Activated CD4-positive, alpha-beta T cell treated with anti-CD3 and anti-CD28 coated beads, Interleukin-10, Interleukin-2, amounts not matched to agents 100 ng/mL and 50 ng/mL, durations not matched to agents 16 hours and 8 hours (primary cell): ENCODE measurements at places on chromosomes 1 and 21.
A peak's percentile ranks its signal among the peaks of the same experiment; 100 is the strongest.

- no peak for DNase-seq
Observed at GRCh38 chr1:109904105-109904817, 6.4 kb upstream of the CSF1 start.

DNA sequence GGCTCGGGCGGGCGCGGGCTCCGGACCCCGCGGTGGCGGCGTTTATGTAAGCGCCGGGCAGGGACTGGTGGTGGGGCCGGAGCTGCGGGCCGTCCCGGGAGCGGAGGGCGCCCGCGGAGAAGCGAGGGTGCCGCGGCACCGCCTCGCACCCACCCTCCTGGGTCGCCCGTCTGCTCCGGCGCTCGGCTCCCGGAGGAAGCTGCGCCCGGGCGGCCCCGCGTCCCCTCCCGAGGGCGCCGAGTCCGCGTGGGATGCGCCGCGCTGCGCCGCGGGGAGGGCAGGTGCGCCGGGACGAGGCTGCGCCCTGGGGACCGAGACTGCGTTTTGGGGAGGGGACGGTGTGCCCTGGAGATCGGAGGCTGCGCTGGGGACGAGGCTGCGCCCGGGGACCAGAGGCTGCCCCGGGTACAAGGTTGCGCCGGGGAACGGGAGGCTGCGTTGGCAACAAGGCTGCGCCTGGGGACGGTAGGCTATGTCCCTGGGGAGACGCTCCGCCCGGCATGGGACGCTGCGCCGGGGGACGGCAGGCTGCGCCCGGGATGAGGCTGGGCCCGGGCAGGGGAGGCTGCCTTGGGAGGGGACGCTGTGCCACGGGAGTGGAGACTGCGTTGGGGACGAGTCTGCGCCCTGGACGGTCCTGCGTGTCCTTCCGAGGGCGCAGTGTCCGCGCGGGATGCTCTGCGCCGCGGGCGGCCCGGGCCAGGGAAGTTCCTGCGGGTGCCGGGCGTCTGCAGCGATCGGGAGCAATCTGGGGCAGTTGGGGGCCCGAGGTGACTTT lies 627 bp downstream of the ADARB1 start:
- peak; percentile 45 for DNase-seq

DNA sequence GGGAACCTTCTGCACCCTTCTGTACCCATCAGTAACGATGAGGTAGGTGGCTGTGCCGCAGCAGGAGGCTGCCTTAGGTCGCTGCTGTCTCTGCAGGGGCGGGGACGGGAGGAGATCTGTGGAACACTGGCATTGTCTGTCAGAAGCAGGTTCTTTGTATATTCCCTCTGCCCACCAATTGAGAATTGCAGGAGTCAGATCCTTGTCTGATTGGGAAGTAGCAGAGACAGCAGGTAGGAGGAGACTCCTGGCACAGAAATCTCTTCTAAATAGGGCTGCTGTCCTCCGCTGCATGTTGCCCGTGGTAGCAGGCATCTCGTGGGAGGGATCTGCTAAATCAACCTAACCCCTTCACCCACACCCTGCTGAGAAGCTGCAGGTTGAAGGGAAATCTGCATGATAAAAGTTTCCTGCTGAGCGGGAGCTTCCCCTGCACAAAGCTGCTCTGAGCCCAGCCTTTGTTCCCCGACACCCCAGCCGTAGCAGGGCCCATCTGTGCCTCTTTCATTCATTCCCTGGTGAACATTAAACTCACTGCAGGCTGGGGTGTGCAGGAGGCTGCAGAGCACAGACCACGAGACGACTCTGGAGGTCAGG lies 15.9 kb downstream of the SARS1 start:
- no peak for DNase-seq

DNA sequence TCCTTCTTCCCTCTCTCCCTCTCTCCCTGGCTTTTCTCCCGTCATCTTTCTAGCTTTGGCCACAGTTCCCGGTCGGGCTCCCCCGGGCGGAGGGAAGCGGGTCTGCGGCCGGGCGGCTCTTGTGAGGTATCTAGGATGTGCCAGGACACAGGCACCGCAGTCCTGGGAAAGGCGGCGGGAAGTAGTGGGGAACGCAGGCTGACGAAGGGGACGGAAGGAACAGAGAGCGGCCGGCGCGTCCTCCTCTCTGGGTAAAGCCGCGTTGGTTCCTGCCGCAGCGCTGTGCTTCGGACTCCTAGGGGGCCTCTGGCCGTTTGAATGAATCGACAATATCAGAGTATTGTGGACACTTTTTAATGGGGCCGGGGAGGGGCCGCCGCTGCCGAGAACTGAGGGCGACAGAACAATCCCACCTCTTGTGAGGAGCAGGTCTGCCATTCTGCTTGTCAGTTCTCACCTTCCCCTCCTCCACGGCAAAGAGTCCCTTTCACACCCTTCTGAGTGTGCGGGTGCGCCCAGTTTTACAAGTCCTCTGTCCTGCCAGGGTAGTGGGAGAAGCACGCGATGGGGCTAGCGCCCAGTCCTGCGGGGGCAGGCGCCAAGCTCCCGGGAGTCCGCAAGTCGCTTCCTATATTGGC lies 1.2 kb upstream of the LHX9 start:
- no peak for DNase-seq

- no peak for DNase-seq
Observed at GRCh38 chr21:46517361-46517760, 58.7 kb downstream of the DIP2A start.

DNA sequence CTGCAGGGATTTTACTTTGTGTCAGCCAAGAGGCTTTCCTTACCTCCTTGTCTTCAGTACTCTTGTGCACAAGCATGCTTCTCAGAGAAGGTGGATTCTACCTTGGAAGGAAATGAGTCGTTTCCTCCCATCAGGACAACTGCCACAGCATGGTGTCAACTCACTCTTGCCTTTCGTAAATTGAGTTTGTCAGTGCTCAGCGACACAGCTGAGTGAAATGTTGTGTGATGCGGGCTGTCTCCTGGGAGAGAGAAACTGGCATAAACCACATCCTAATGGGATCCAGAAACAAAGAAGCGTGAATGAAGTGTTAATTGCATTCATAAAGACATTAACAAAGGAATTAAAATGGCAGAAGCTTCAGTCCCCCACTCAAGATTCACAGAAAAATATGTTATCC lies 51.5 kb upstream of the SLC22A15 start:
- peak; percentile 36 for DNase-seq

GRCh38 chr21:43201491-43201890 lies 32.7 kb downstream of the CRYAA start:
- DNase-seq = no peak

DNA sequence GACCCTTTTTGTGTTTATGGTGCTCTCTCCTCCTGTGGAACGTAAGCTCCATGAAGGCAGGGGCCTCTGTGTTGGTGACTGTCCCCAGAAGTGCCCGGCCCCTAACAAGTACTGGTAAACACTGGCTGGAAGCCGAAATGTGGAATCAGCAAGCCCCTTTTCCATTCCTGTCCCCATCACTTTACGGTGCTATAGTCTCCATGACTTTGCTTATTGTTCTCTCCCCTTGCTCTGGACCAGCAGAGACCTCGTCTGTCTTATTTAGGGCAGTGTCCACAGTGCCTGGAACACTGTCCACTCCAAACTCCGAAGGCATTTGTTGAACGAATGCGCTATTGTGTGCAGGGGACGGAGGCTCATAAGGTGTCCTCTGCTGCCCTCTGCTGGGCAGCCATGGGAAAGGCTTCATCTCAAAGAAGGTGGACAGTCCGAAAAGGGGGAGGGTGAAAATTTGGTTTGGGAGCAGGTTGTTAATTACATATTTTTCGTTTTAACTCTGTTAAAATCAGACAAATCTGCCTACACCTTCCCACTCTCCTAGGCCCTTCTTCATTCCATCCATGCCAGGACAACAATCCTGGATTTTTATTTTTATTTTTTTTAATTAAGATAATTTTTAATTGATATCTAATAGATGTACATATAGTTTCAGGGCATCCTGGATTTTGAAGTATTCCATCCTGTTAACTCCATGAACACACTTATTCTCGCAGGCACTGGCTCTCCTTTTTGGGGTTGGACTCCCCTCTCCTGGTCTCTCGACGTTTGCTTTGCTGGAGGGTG lies 115.6 kb downstream of the PGBD5 start:
- peak; percentile 68 for DNase-seq

- peak; percentile 52 for DNase-seq
Observed at GRCh38 chr21:29077651-29078090, 4.2 kb upstream of the CCT8 start.

DNA sequence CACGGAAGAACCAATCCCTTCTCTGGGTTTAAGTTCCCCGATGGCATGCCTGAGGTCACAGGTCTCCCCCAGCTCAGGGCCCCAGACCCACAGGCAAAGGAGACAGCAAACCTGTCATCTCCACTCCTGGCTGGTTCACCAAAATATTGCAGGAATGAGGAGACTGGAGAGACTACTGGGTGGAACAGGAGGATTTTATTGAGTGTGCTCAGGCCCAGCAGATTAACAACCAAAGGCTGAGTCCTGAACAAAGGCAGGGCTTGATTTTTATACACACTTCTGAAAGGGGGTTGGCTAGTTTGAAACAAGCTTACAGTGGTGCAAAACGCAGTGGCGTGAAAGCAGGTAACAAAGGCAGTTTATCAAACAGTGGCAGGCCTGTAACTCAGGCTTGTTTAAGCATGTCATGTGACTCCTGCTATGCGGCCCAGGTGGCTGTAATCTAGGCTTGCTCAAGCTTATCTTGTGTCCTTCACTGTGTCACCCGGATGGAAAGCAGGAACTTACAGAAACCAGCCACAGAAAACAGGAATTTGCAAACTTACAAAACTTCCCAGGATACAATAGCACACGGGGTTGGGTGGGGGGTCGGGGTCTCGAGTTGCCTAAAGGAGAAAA lies 27.4 kb upstream of the KCNJ15 start:
- DNase-seq = no peak

- no peak for DNase-seq
Observed at GRCh38 chr1:7888248-7889081, 35.6 kb upstream of the UTS2 start.

DNA sequence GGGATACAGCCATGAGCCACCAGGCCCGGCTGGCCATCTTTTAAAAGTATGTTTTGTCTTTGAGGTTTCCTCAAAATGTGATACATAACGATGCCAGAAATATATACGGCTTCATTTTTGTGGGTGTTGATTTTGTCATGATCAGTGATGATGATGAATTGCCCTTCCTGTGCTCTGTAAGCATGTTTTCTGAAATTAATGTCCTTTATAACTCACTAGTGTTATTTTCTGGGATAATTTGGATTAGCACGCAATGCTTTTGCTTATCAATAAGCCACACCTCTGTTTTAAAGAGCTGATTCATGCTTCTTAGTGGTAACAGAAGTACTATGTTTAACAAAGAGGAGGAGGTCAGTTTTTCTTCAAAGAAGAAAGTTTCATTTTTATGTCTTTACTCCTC lies 25.6 kb downstream of the PHACTR4 start:
- no peak for DNase-seq

GRCh38 chr1:96488777-96489176 lies 232.8 kb upstream of the PTBP2 start:
- no peak for DNase-seq

- DNase-seq = no peak
Observed at GRCh38 chr21:29557200-29557599, 258.5 kb downstream of the BACH1 start.

GRCh38 chr1:245822996-245823395 lies 668.2 kb downstream of the KIF26B start:
- DNase-seq = no peak

GRCh38 chr1:211951856-211952255 lies 83.5 kb downstream of the INTS7 start:
- peak; percentile 52 for DNase-seq

GRCh38 chr1:201383647-201384405 lies 6.3 kb upstream of the TNNT2 start:
- DNase-seq = no peak

DNA sequence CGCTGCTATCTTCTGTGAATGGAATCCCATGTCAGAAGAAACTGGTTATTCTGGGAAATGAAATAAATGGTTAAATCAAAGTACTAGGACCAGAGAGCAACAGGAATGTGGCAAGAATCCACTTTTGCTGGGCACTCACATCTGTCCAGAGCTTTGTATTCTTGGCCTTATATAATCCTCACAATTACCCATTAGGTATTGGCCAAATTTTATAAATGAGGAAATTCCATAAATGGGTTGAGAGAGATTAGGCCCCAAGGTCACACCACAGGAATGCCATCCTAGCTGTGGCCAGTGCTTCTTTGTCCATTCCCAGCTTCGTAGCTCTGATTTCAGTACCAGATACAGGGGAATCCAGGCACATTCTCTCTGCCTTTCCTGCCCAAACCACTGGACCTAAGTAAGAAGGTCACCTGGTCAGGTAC lies 76.1 kb upstream of the HOOK1 start:
- DNase-seq = no peak

- no peak for DNase-seq
Observed at GRCh38 chr1:16913181-16913832, 8.4 kb upstream of the CROCC start.

DNA sequence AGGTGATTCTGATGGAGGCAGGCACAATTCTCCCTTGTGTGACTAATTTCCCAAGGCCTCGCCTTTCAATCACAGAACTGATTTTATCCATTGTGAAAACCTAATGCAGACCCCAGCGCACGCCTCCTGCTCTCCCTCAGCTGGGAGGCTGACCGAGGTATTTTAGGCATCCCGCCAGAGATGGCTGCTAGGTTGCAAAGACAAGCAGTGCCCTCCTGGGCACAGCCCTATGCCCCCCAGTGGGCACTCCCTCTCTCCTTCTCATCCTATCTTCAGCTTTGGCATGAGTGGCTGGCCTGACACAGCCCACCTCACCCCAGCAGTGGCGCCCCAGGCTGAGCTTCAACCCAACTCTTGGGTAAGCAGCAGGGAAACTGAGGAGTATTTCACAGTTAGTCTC lies 24.2 kb upstream of the ZNF648 start:
- DNase-seq = no peak

- DNase-seq = no peak
Observed at GRCh38 chr1:230877146-230877923, 9.0 kb upstream of the C1orf198 start.

DNA sequence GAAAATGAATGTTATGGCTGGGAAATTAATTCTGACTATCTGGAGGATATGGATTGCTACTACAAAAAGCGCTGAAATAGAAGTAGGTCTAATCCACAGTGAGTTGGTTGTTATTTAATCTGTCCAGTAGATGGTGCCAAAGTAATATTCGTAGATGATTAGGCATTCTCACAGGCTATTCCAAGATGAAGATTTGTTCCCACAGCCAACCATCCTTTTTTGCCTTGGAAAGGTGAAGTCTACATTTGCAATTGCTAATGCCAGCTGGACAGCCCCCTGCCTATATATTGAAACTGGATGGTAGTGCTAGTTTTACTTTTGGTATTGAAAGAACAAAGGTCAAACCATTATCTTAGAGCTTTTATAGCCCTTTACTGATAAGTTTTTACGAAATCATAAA lies 43.8 kb downstream of the RBM11 start:
- peak; percentile 31 for DNase-seq
